ENCODE measurements at places on chromosomes 6 and 20.

GRCh38 chr20:45258259-45258658 lies 3.9 kb upstream of the SLPI start:
- no peak for DNase-seq

DNA sequence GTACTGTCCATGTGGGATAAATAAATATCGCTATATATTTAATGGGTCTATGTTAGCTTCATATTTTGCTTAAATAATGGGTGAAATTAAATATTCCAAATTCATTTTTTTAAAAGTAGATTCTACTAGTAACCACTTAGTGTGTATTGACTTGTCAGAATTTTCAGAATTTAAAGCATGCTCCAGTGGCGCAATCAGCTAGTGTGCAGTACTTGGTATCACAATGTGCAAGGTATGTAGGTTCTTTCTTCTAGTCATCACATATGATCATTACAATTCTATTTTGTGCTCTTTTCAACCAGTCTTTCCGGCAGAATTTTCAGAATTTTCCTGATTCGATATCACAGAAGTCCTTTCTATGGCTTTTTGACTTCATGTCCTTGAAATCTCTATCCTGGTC lies 32.6 kb downstream of the PDE7B start:
- no peak for DNase-seq

- DNase-seq = no peak
These were observed 559.8 kb downstream of the QKI start for GRCh38 chr6:163974322-163974721.

GRCh38 chr6:35651244-35651643 lies 37.5 kb downstream of the FKBP5 start:
- no peak for DNase-seq

DNA sequence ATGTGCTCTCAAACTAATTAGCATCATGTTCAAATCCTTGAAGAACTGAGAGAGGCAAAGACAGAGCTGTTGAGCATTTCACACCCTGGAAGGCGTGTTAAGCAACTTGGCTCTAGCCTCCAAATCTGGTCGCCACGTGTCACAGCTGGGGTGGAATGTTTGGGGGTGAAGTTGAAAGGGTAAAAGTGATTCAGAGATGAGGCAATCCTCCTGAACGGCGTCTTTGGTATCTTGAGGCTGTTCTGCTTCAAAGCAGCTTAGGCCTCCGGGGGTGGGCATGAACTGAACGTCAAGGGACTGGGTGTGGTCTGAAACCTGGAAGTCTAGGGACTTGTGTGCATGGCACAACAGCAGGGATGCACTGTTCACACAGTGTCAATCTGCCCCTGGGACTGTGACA lies 62.3 kb downstream of the TRAM2 start:
- no peak for DNase-seq

DNA sequence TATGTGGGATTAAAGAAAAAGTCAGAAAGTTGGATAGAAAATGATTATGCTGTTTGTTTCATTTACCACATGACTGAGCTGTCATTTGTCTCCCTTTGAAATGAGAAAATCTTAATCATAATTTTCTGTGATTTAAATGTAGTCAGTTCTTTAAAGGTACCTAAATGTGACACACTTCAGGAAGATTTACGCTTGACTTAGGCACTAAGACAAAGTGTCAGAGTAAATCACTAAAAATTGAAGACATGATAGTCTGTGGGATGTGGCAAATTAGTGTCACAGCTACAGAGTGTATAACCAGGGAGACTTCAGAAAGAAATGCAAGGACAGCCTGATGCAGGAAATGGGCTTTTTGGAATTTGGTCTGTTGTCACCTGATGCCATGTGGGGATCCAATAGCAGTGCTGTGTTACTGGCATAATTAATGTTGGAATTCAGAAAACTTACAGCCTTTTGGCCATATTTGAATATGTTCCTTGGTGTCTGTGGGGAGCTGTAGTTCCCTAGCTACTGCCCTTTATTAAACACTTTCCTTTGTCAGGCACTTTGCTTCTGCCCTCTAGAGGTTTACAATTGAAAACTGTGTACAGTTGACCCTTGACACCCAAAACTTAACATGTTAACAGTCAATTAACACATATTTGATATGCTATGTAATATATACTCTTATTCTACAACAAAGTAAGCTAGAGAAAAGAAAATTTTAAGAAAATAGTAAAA lies 493.8 kb downstream of the UTRN start:
- DNase-seq = no peak

- DNase-seq = no peak
These were observed 7.5 kb downstream of the TAPBP start for GRCh38 chr6:33306356-33306755.

- no peak for DNase-seq
These were observed 33.0 kb upstream of the NR2E1 start for GRCh38 chr6:108132863-108133262.

GRCh38 chr6:128520436-128521281 lies at the start of gene PTPRK:
Gene PTPRK, minus strand, starts transcription at chr6:128520599. Its CDS starts 241 bp downstream, at chr6:128520358.
- peak; percentile 71 for DNase-seq

- no peak for DNase-seq
These were observed 44.2 kb upstream of the TNFRSF21 start for GRCh38 chr6:47353871-47354270.

- DNase-seq = no peak
These were observed 42.6 kb downstream of the RAB44 start for GRCh38 chr6:36739947-36740817.

DNA sequence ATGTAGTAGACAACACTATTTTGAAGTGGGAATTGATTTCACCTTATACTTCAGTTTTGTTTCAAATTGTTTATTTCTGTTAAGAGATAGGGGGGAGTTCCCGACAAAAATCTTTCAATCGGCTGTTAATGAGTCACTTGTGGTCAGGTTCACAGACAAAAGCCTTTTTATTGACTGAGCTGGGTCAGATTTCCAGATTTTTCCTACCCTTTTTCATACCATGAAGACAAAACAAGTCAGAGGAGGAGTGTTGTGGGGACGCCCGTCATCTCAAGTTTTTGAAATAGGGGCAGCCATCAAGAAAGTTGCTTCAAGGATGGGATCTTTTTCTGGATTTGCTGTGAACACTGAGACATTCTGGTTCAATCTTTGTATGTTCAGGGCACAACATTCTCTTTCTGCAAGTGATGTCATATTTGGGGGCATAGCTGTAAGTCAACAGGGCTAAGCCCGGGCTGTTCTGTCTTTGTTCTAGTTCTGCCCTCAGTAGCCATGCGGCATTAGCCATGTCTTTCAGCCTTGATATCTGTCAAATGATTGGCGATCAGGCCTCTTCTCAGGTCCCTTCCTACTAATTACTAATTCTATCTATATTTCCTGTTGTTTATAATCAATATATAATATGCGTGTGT lies 496.0 kb upstream of the MARCKS start:
- no peak for DNase-seq

- no peak for DNase-seq
These were observed at the start of gene PLA2G7 for GRCh38 chr6:46734867-46735719. Gene PLA2G7, minus strand, starts transcription at chr6:46735375. Its CDS starts 12,484 bp downstream, at chr6:46722891.

GRCh38 chr6:115485400-115485799 lies 575.3 kb downstream of the FRK start:
- DNase-seq = no peak

DNA sequence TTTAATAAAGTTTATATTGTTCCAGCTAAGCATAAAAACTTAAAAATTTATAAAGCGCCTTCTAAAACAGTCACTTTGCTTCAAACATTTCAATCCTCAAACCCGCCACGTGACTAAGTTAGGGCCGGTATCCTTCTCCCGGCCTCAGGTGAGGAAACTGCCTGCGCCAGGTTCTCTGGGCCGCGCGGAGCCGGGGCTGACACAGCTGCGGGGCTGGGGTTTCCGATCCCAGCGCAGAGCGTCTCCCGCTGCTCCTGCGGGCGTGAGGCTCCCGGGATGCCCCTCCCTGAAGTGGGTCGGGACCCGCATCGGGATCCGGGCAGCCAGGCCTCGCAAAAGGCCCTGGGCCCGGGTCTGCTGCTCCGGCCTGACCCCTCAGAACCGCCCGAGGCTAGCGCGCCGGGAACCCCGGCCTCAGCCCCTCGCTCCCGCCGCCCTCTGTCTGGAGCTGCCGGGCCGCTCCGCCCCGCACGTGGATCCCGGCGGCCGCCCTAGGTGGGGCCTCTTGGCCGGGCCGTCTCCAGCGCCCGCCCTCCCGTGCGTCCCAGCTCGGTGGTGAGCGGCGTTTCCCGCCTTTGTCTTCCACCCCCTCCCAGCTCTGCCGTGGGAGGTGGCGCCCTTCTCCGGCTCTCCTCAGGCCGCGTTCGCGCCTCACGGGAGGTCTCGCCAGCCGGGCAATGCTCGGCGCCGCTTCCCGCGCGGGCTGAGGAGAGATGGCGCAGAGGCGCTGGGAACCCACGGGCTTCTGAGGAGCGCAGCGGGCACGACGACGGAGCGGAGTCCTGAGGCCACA lies 267.9 kb downstream of the DLL1 start:
- DNase-seq = no peak

- no peak for DNase-seq
These were observed 5.2 kb upstream of the TP53RK start for GRCh38 chr20:46694484-46694883.

- DNase-seq = no peak
These were observed 764 bp upstream of the SNAP25 start for GRCh38 chr20:10217721-10218410.

- DNase-seq = no peak
These were observed 394.0 kb downstream of the LAMA2 start for GRCh38 chr6:129276986-129277385.

- no peak for DNase-seq
These were observed 14.1 kb upstream of the TFAP2D start for GRCh38 chr6:50699051-50699775.

DNA sequence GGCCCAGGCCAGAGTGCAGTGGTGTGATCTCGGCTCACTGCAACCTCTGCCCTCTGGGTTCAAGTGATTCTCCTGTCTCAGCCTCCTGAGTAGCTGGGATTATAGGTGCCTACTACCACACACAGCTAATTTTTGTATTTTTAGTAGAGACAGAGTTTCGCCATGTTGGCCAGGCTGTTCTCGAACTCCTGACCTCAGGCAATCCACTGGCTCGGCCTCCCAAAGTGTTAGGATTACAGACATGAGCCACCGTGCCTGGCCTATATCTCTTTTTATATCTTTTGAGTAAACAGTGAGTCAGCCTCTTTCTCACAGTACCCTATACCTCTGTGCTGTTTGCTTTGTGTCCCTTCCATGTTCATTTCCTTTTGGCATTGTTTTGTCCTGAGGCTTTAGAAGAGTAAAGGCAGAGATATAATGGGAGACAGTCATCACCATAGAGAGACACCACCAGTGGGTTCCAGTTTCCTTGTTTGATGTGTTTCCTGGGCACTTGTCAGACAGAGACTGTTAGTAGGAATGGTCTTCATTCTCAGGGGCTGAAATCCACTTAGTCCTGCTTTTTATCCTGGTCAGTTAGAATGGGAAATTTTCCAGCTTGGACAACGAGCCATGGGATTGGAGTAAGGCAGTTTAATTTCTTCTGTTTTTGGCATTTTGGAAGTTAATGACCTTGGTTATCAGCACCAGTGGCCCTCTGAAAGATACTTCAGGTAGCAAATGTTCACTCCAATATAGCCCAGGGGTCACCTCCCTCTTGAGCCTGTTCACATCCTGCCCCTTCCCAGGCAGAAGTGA lies 32.2 kb upstream of the ASXL1 start:
- DNase-seq = no peak

- DNase-seq = no peak
These were observed 175.5 kb downstream of the CLVS2 start for GRCh38 chr6:123171341-123172115.

DNA sequence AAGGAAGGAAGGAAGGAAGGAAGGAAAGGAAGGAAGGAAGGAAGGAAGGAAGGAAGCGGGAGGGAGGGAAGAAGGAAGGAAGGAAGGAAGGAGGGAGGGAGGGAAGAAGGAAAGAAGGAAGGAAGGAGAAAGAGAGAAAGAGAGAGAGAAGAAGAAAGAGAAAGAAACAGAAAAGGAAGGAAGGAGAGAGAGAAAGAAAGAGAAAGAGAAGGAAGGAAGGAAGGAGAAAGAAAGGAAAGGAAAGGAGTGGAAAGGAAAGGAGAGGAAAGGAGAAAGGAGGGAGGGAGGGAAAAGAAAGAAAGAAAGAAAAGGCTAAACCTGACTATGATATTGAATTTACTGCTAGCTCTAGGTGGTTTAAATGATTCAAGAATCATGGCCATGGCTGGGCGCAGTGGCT lies 5.3 kb upstream of the ASIP start:
- DNase-seq = no peak

GRCh38 chr20:20649945-20650344 lies 62.5 kb downstream of the RALGAPA2 start:
- no peak for DNase-seq

- no peak for DNase-seq
These were observed 40.7 kb downstream of the KCNK5 start for GRCh38 chr6:39188571-39188970.

GRCh38 chr6:87027021-87027420 lies 67.9 kb downstream of the CGA start:
- no peak for DNase-seq

DNA sequence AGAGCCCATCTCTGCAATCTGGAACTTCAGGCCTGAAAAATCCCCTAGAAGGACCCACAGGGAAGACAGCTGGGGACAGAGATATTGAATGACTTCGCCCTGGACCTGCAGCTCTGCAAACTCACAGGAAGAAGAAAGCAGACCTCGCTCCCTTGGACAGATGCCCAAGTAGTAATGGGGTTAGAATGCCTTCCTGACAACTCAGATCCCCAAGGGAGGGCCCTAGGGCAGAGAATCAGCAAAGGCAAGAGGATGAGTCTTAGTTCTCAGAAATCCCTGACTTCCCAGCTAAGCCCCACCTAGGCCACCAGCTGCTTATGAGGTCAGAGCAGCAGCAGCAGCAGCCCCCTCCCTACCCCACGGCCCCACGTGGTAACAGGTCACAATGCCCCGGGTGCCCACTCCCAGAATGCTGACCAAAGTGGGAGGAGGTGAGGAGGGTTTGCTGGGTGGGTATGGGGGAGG lies at the start of gene C20orf141:
Gene C20orf141 (plus strand): TSS at position 401 of the 465 bp plus-strand sequence. CDS start 198 bp downstream, outside the sequence.
- DNase-seq = no peak

All from stimulated activated CD8-positive, alpha-beta memory T cell treated with anti-CD3 and anti-CD28 coated beads, Interleukin-12 subunit alpha, Interleukin-12 subunit beta, amount 100 ng/mL, for 1 hour (primary cell).